Cortex of kidney (tissue), 1 donor: ENCODE measurements at places on chromosomes 3 and 15.

GRCh38 chr3:69309814-69310213, 76.1 kb downstream of the FRMD4B start:
- no peak for DNase-seq

DNA sequence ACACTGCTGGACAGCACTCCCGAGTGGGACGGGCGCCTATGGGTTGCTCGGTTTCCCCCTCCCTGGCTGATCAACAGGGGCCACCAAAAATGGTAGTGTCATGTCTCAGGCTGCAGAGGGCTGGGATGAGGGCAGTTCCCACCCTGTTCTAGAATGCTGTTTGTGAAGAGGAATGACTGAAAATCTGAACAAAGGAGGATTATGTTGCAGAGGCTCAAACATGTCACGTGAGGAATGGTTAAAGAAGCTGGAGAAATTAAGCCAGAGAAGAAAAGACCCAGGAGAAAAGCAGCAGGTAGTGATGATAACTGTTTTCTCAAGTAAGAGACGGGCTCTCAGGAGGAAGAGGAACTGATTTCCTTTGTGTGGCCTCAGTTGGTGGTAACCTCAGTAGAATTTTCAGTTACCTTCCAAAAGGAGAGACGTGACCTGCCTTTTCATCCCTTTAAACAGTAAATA, 10.4 kb downstream of the SPG21 start:
- no peak for DNase-seq

GRCh38 chr15:78437107-78437761, 782 bp upstream of the IREB2 start:
- no peak for DNase-seq

DNA sequence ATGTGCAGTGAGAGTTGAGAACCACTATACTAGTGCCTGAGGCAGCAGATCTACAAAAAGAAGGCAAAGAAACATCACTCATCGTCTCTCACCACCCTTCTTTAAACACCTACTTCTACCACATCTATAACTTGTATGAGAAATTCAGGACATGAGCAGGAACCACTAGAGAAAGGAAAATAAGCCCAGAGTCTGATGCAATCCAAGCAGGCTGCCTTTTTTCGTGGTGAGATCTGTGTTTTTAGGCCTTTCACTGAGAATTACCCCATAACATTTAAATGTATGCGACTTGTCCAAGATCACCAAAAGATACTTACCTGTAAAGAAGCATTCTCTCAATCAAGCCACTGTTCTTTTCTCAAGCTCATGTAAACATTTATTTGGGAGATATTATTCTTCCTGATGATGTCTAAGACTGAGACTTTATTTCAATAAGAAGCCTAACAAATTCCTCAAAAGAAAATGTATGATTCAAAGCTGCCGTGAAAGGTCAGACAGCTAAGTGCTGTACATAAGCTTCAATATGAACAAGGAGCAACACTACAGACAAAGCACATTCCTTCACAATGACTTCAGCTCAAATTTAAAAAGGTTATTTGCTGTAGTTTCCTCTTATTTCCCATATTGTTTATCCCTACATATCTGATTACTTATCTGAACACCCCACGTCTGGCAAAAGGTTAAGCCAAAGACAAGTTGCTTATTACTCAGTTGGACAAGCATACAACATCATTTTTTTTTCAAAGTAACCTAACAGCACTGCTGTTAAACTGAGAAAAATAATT, 16.5 kb downstream of the SPICE1 start:
- DNase-seq, result no peak

GRCh38 chr15:62472616-62473299, 307.7 kb upstream of the C2CD4B start:
- no peak for DNase-seq

- DNase-seq, result no peak
These were observed 43.3 kb downstream of the ADPGK start for GRCh38 chr15:72740219-72740618.

- DNase-seq, result no peak
These were observed 129.4 kb downstream of the UACA start for GRCh38 chr15:70633991-70634390.
